Activated T-helper 17 cell treated with anti-CD3 and anti-CD28 coated beads, Interleukin-2, amount 50 U/mL, for 72 hours (primary cell): ENCODE measurements at places on chromosomes 4 and X. TPM values are rescaled to one million over a fixed set of nuclear protein-coding genes. Genes with fewer than 3 reads are reported as not detected.

The CT55 gene
- not detected for total RNA-seq

The S100G gene
- not detected for total RNA-seq

The ALB gene
- total RNA-seq, result not detected

The BST1 gene
- total RNA-seq, result 0.58 TPM

The FAAH2 gene
- total RNA-seq, result 3.9 TPM

The DCAF8L2 gene
- not detected for total RNA-seq

The G3BP2 gene
- 172 TPM for total RNA-seq

The MAGEA10 gene
- total RNA-seq, result not detected

The GAGE12J gene
- total RNA-seq, result not detected
